ENCODE measurements at places on chromosomes 13 and 19.
A peak's percentile ranks its signal among the peaks of the same experiment; 100 is the strongest.

GRCh38 chr19:13952931-13953531 is 722 bp downstream of the DCAF15 start:
- no peak for DNase-seq

DNA sequence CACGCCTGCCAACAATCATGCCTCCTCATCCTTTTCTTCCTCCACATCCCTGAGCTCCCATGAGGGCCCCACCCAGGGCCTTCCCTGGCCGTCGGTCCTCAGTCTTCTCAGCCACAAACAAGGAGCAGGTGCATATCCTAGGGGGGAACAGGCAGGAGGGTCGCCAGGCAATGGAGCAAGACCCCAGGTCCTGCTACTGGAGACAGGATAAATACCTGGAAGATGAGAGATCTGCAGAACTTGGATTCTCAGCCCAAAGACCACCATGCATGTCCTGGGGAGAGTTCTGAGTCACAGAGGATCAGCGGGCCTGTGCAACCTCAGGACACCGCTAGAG is 344.7 kb upstream of the TSHZ3 start:
- no peak for DNase-seq

DNA sequence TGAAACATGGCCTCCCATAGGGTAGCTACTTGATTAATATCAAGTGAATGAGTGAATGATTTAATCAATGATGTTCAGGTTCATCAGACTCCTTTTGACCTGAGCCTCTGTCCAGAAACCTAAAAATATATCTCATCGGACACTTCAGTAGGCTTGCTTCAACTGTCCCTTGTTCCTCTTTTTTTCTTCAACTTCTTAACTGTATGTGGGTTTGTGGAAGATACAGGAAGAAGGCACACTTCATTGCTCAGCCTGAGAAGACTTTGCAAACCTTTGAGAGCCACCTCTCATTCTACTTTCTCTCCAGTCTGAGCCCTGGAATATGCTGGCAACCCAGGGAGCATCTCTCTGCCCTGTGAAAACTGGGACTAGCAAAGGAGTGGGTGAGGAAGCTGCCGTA is 557.0 kb downstream of the FGF9 start:
- no peak for DNase-seq

DNA sequence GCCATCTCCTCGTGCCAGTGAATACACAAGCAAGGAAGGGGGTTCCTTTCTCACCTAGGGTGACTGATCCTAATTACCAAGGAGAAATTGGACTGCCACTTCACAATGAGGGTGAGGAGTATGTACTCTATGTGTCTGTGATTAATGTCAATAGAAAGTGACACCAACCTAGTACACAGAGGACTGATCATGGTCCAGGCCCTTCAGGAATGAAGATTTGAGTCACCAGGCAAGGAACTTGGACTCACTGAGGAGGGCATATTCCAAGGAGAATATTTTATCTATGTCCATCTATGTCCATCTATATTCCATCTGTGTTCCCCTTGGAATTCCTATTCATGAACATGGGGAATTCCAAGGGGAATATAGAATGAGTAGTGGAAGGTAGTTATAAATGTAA is 9.2 kb upstream of the ALOX5AP start:
- DNase-seq = no peak

- DNase-seq = no peak
Measured at GRCh38 chr19:47729468-47729798, 15.9 kb upstream of the NOP53 start.

DNA sequence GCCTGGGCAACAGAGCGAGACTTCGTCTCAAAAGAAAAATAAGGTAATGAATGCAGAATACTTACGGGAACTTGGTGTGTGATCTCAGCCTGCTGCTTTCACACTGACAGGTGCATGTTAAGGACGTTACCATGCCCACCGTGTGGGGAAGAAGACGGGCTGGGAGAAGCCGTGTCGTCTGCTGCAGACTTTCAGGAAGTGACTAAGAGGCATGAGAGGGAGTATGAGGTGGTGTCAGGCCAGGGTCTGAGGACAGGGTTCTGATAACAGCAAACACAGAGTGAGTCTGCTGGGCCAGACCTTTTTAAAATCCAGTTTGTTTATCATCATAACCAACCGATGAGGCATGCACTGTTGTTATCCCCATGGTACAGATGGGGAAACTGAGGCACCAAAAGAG is 13.6 kb upstream of the GALP start:
- no peak for DNase-seq

DNA sequence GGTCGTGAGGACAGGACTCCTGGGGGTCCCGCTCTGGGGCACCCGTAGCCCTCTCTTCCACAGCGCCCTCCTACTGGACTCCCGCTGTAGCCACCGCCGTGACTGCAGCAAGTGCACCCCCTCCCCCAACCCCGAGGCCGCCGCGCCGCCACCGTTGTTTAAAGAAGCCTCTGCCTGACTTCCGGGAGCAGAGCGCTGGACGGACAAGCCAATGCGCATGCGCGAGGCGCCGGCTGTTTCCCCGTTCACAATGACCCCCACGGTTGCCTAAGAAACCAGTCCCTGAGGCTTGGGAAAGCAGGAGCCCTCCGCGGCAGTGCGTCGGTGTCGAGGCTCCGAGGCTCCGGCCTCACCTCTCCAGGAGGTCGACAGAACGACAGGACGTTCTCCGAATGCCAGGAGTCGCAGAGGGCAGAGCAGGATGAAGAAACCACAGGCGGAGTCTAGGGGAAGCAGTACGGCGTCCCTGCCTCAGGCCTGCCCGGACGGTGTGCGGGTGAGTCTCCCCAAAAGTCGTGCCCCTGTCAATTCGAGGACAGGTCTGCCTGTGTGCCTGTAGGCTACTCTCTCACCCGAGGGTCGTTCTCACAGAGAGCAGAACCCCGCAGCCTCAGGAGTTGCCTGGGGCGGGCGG is 70.5 kb upstream of the ZNF420 start:
- DNase-seq = peak; percentile 19

GRCh38 chr19:17861542-17862402 is 2.1 kb downstream of the RPL18A start:
- DNase-seq = no peak
